MG63 (cell line): ENCODE measurements at places on chromosomes 6 and 20.

GRCh38 chr6:13528777-13529343 is 41.5 kb upstream of the GFOD1 start:
- no peak for DNase-seq

GRCh38 chr6:124994648-124995047 is 32.4 kb downstream of the RNF217 start:
- no peak for DNase-seq

- DNase-seq, result no peak
Measured at GRCh38 chr6:6750594-6751265, 162.2 kb downstream of the LY86 start.

DNA sequence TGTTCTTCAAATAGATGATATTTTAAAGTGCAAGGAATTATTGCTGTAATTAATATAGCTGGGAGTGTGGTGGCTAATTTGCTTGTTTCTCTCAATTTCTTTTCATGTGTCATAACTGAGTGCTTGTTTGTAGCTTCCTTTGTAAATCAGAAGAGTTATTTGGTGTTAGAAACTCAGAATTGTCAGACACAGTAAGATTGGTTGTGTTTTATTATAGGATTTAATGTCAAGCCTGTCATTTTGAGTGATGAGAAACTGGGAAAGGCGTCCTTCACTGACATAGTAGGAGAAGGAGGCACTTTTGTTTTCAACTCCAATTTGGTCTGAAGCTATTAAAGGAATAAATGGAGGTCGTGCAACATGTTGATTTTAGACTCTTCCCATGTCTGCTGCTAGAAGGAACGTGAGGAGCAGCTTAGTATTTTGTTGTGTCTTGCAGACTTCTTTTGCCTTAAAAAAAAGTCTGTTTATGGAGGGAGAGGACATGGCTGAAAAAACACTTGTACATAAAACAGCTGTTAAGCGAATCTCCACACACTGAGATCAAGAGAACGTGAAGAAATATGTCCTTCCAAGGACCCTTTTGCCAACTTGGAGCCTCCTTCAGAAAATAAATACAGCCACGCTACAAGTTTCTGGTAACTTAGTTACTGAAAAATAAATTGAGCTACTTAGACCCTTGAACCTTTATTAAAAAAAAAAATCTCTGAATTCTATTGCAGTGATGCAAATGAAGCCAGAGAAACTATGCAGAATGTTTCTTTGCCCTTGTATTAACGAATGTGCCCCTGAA is 59.5 kb downstream of the BMP6 start:
- no peak for DNase-seq

DNA sequence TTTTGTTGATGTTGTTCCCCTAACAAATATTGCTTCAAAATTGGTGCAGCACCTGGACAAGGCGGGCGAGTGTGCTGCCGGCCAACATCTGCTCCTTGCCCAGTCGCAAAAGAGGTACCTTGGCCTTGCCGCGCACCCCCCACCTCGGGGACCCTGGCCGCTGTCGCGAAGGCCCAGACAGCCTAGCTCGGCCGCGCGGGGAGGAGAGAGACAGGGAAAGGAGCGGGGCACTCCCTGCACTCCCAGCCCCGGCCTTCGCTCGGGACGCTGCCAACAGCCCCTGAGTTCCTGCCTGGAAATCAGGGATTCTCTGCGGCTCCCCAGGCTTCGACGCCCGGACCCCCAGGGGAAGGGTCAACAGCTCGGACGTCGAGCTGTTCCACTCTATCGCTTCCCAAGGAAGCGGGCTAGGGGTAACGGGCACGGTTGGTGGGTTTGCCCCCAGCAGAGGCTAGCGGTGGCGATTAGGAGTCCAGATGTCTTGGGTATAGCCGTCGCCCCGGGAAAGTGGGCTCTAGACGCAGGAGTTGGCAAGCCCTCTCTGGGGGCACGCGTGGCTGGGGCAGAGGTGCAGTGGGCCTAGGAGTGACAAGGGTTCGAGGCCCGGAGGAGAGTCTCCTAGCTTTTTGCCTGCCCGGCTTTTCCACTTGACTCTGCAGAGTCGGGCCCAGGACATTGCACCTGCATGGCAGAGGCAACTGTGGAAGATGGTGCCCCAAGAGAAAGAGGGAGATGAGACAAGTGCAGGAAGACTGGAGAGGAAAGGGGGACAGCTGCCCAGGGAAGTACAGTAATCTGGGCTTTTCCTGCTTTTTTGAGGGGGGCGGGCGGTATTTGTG is 8.2 kb downstream of the POU3F2 start:
- DNase-seq, result no peak

DNA sequence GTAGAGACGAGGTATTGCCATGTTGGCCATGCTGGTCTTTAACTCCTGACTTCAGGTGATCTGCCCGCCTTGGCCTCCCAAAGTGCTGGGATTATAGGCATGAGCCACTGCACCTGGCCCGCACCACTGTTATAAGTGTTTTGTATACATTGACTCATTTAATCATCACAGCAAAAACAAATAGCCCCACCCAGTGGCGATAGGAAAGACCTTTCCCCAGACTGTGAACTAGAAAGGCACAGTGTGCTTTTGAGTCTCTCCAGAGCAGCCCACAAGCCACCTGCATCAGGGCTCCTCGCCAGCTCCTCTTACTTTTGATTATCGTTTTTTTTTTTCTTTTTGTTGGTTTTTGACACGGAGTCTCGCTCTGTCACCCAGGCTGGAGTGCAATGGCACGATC is 27.9 kb upstream of the ZFP64 start:
- no peak for DNase-seq

DNA sequence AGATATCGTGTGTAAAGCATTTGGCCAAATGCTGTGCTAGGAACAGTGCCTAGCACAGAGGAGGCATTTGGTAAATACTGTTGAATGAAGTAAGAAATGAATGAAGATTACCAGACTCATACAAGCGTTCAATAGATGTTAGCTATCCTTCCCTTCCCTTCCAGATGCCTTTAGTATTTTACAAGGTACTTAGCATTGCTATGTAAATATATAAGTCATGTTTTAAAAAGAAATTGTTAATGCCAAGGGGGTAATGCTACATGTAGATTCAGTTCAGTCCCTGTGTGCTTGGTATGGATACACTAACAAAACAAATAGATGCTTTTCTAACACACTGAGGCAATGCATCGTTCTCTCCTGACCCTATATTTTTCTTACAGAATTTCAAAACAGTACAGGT is 407.2 kb downstream of the ADGRB3 start:
- DNase-seq, result no peak

DNA sequence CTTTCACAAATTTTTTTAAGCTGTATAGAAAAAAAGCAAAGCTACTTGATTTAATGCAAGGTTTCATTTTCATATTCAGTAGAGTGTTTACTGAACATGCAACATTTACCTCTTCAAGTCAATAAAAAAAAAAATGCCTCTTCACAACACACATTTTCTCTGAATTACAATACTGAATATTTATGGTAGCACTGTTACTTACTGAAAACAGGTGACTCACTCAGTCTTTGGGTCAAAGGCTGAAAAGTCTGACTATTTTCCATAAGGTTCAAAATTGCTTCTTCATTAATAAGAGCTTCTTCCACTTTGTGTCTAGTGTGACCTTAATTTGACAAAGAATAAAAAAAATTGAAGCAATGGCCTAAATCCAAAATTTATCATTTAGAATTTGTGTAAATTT is 101.9 kb downstream of the REV3L start:
- no peak for DNase-seq

DNA sequence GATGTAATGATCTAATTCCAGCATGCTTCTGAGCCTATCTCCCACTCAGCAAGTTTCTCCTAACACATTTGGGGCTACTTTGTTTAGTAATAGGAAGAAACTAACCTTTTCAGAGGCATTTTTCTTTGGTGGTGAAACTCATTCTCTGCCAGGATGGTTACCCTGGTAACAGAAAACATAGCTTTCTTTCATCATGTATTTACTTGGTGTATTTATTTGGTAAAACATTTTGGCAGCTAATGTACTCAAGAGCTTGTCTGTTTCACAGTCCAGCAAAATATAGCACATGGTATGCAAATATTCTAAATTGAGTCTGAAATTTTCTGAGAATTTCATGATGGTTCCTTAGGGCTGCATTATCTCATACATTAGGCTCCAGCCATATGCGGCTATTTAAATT is 100.0 kb downstream of the SLC35B3 start:
- DNase-seq, result no peak

GRCh38 chr6:111992851-111993250 is 61.1 kb upstream of the CCN6 start:
- no peak for DNase-seq

GRCh38 chr6:105135907-105136430 is 43.8 kb downstream of the POPDC3 start:
- no peak for DNase-seq

- peak; percentile 11 for DNase-seq
Measured at GRCh38 chr20:44961870-44962267, 1.7 kb upstream of the TOMM34 start.

DNA sequence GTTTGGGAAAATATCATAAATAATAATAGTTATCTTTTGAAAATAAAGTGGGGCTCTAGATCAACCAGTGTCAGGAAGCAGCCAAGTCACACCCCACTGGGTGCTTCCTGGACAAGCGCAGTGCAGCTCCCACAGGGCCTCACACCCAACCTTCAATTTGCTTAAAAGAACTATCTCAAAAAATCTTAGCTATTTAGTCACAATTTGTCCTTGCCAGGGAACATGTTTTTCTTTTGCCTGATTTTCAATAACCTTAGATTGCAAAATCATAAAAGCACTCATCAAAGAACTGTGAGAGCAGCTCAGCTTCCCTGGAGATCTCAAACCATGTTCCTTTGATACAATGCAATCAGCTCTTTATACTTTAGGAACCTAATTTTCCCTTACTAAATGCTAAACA is 1.6 kb upstream of the NCOA7 start:
- DNase-seq, result no peak

GRCh38 chr6:14542670-14543366 is 425.2 kb downstream of the CD83 start:
- DNase-seq, result peak; percentile 96

DNA sequence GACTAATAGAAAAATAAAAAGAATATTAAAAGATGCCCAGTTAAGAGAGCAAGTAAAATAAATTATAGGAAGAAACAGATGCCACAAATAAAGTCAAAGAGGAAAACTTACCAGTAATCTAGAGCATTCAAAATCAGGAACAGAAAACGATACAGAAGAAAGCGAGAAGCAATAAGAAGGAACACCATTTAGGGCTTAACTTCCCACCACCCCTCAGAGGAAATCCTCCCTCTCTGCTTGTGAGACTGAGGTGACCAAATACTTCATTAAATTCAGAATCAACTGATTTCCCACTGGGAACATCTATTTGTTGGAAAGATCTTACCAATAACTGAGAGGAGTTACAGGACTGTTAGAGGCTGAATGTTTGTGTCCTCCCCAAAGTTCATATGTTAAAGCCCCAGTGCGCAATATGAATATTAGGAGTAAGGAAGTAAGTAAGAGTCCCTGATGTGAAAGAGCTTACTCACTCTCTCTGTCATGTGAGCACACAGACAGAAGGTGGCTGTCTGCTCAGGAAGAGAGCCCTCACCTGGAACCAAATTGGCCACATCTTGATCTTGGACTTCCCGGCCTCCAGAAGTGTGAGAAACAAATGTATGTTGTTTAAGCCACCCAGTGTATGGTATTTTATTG is 19.5 kb downstream of the KATNA1 start:
- no peak for DNase-seq

DNA sequence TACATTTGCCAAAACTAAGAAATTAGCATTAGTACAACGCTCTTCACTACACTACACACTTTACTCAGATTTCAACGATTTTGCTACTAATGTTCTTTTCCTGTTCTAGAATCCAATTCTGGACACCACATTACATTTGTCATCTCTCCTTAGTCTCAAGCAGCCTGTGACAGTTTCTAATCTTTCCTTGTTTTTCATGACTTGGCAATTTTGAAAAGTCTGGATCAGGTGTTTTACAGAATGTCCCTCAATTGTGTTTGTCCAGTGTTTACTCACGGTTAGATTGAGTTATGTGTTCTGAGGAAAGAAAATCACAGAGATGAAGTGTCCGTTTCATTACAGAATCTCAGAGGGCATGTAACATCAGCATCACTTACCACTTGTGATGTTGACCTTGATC is 372.6 kb downstream of the TFAP2A start:
- no peak for DNase-seq

DNA sequence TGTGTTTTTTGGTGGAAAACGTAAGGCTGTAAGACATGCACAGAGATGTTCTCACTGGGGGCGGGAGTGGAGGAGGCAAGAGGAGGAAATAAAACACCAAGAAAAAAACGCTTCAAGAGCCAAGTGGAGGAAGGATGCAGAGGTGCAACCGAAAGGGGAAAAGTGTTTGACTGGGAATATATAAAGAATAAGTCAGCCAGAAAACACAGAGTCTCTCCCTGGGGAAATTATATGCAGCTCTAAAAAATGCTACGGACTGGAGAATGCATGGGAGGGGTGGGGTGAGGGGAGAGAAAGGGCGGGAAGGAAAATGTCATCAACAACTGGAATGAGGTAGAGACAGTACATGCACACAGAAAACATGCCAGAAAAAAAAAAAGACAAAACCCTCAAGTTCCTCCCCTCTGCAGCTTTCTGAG is 133.5 kb downstream of the SCML4 start:
- no peak for DNase-seq

DNA sequence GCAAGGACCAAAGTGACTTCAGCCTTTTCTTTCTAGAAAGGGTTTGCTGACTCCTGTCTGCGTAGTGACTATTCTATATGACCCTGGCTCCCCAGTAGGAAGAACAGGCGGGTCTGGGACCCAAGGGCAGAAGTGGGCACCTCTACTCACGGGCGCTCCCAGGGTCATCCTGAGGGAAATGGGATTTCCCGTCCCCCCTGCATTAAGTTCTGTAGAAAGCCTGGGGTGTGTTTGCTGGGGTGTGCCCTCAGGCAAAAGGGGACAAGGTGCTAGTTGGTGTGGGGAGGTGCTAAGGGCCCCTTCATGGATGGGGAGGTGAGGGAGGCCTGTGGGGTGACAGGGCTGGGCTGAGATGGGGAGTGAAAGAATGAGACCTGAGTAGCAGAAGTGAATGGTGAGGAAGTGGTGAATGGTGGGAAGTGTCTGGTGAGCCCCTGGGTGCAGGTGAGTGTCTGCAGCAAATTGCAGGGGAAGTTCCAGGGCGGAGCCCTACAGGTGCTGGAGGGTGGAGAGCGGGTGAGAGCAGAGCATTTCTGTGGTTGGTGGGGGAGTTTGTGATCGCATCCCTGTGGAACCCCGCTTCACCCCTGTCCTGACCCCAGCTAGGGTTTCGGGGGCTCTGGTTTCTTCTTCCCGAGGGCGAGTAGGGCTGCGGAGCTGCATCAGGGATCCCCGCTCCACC is 21.1 kb downstream of the RAET1L start:
- DNase-seq, result no peak

DNA sequence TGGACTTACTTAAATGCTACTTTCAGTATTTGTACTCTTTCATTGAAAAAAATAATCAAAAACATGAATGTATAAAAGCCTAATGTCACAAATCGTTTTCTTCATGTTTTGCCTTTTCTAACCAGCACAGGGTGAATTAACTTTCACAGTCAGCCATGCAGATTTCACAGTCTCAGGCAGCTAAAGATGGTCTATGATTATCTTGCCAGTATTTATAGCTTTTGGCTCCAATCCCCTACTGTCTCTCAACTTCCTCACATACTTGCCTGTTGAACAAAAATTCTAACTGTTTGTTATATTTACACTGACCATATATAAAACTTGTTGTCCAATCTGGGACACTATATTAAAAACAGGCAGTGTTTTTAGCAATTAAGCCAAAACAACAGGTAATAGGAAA is 358.2 kb downstream of the ARHGAP18 start:
- DNase-seq, result no peak
